ACHN (cell line): ENCODE measurements at places on chromosomes 16 and 17.

DNA sequence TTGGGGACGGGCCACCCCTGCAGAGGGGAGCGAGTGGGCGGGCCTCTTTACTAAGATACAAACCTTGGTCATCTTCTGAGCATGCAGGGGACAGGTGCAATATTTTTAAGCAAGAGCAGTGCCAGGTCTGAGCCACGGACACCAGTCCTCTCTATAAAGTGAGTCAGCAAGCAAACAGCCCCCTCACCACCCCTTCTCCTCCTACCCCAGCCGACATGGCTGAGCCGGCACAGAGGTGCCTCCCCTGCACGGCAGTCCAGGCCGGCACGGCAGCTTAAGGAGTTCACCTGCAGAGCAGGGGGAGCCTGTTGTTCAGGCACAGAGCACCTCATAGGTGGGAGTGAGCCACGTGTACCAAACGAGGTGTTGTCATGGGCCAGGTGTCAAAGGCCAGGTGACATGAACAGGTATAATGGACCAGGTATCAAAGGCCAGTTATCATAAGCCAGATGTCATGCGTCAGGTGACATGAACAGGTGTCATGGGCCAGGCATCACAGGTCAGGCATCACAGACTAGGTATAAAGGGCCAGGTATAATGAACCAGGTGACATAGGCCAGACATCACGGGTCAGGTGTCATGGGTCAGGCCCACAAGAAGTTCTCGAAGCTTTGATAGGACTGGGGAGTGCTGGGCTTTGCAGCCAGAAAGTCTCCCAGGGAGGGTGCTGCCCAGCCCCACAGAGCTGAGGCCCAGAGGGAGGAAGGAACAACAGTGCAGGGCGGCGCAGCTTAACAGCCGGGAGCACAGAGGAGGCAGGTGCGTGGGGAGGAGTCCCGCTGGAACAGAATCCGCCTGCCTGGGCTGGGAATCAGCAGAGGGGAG, 42.6 kb upstream of the ZNF469 start:
- DNase-seq = no peak

DNA sequence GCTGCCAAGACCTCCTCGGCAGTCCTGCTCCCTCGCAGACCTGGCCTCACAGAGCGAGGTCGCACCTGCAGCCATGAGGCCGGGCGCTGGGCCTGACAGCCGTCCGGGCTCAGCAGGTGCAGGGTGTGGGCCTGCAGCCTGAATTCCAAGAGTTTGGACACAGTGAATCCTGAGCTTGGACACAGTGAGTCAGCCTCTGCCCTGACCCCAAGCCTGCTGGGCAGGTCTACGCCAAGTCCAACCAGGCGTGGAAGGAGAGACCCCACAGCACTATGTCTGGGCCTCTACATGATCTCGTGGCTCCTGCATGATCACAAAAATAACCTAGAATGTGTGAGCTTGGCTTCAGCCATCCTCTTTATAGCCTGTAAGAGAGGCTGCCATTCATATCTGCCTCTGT, 121.0 kb downstream of the C16orf95 start:
- no peak for DNase-seq

- DNase-seq = no peak
Observed at GRCh38 chr17:16880843-16881230, 91.1 kb downstream of the TNFRSF13B start.

GRCh38 chr16:77793417-77793816, 5.1 kb downstream of the VAT1L start:
- no peak for DNase-seq

DNA sequence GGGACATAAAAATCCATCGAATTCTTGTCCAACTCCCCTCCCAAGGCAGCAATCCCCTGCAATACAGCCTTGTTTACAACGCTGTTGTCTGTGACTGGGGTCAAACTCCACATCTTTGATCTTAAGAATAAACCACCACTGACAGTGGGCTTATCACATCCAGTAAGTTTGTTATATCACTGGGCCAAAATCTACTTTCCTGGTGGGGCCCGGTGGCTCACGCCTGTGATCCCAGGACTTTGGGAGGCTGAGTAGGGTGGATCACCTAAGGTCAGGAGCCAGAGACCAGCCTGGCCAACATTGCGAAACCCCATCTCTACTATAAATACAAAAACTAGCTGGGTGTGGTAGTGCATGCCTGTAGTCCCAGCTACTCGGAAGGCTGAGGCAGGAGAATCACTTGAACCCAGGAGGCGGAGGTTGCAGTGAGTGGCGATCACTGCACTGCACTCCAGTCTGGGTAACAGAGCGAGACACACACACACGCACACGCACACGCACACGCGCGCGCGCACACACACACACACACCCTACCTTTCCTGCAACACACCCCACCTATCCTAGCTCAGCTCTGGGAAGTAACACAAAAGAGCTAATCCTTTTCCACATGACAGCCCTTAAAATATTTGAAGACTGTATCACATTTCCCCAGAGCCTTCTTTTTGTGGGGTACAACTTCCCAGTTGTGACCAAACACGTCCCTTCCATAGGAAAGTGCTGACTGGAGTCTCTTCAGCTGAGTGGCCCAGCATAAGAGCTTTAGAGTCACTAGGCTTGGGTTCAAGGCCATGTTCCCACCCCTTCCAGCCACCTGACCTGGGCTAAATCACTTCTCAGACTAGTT, 20.9 kb upstream of the ABCC1 start:
- DNase-seq = no peak

GRCh38 chr16:17358355-17358754, 112.4 kb downstream of the XYLT1 start:
- DNase-seq = no peak

DNA sequence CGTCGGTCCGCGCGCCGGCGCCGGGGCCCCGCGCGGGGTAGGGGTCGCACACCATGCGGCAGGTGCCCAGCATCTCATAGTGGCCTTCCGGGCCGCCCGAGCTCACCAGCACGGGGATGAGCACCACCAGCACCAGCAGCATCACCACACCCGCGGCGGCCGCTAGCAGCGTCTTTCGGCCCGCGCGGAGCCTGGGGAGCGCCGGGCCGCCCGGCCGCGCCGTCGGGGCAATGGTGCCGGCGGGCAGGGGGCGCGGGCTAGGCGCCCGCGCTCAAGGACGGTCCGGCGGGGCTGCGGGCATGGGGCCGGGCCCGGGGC, 237 bp downstream of the C1QL1 start:
- DNase-seq = no peak

DNA sequence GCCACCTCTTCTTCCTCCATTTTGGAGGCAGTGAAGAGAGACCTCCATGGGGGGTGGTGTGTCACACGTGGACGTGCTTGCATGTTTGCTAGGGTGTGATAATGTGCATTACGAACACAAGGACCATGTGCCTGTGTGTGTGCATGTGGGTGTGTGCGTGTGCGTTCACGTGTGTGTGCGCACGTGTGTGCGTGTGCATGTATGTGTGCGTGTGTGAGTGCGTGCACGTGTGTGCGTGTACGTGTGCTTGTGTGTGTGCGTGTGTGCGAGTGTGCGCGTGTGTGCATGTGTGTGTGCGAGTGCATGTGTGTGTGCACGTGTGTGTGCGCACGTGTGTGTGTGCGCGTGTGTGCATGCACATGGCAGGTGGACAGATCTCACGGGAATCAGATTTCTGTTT, 29.5 kb downstream of the RNF213 start:
- no peak for DNase-seq

DNA sequence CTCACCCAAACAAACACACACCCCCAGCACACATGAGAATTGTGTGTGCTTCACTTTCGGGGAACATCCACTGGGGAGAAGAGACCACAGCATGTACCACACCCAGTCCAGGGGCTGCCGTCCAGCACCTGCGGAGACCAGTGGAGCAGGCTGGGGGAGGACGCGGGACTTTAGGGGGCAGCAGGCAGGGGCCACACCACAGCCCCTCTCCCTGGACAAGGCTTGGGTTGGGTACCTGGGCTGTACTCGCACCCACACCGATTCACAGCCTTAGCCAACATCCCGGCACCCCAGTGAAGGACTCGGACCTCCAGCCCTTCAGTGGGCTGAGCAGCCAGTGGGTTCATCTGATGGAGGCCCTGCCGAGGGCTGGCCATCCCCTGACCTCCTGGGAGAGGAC, 63.3 kb downstream of the RBFOX3 start:
- no peak for DNase-seq

DNA sequence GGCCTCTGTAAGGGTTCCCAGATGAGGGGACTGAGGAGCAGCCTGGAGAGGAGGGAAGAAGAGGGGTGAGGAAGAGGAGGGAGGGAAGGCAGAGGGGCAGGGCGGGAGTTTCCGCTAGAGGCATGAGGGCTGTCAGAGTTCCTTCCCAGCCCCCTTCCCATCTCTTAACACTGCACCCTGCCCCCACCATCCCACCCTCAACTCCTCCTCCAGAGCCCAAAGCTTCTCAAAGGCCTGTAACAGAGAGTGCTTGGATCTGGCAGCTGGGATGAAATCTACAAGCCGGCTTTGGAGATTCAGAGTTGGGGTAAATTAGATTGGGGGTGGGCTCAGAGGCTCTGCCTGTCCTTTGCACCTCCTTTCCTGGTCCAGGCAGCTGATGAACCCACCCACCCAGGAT, 57.3 kb upstream of the DLX4 start:
- no peak for DNase-seq

GRCh38 chr17:43027091-43028032, 2.3 kb downstream of the RND2 start:
- DNase-seq = no peak

- no peak for DNase-seq
Observed at GRCh38 chr17:10109146-10109545, 89.3 kb downstream of the GAS7 start.
